ENCODE measurements at places on chromosomes 3 and 15. TPM values are rescaled to one million over a fixed set of nuclear protein-coding genes. Genes with fewer than 3 reads are reported as not detected.
A peak's percentile ranks its signal among the peaks of the same experiment; 100 is the strongest.

- H3K36me3 ChIP-seq = no peaks in the 10 kb centered on the region
- no peaks in the 10 kb centered on the region for H3K4me1 ChIP-seq
- no peaks in the 10 kb centered on the region for H3K27me3 ChIP-seq
- no peak overlapping the region for H3K4me3 ChIP-seq
Measured at GRCh38 chr15:63004211-63004610, 38.3 kb upstream of the TPM1 start.

DNA sequence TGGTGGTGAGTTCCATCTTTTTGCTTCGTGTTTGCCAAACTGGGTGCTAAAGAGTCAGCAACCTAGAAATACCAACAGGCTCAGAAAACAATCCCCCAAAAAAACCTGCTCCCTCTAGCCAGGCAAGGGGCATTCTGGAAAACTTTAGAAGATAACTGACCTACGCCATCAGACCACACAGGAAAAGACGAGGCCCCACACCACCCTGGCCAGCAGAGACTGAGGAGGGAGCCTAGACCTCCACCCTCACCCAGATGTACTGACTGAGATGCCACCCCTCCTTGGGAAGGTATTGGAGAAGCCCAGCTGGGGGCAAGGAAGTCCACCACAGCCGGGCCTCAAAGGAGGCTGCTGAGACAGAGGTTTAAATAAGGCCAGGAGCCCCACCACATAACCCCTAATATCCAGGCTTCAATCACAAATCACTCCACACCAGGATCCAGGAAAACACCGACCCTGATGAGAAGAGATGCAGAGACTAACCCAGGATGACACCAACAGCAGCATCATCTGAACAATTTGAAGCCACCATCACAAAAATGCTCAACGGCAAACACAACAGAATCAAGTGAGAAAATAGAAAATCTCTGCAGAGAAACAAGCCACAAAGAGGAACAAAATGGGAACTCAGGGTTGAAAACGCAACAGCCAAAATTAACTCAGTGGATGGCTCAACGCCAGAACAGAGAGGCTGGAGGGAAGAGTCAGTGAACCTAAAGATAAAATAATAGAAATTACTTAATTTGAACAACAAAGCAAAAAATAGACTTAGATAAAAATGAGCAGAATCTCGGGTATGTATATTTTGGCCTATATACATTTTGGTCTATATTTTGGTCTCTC is 61.0 kb downstream of the TPRA1 start:
- H3K27ac ChIP-seq = no peak overlapping the region
- H3K36me3 ChIP-seq = no peaks in the 10 kb centered on the region
- H3K27me3 ChIP-seq = peaks cover 3% of the 10 kb centered on the region
- H3K4me1 ChIP-seq = no peaks in the 10 kb centered on the region

DNA sequence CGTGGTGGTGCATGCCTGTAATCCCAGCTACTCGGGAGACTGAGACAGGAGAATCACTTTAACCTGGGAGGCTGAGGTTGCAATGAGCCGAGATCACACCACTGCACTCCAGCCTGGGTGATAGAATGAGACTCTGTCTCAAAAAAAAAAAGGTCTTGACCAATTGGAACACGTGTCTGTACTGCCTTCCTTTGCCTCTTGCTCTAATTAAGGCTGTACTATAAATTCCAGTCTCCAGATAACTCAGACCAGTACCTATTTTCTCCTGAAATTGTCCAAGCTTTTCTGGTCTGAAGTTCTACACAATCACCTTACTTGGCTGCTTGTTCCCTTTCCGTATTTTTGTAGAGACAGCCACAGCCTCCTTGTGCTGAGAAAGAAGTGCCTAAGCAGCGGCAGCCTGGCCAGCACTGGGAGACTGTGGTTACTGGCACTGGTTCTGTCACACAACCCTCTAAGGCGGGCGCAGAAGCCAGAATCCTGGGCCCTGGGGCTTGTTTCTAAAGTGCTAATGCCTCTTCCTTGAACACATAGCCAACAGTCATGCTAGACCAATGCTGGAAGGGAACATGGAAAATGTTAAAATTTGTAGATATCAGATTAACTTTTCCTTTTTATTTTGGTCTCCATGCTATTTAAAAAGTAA is 6.2 kb upstream of the CEP70 start:
- H3K4me3 ChIP-seq = no peak overlapping the region
- no peak overlapping the region for H3K27ac ChIP-seq
- no peaks in the 10 kb centered on the region for H3K27me3 ChIP-seq
- DNase-seq = peak; percentile 63
- no peaks in the 10 kb centered on the region for H3K4me1 ChIP-seq

The GOLGA8J gene
- not detected for total RNA-seq
